ENCODE measurements at places on chromosomes 4 and X.

- no peak for DNase-seq
Measured at GRCh38 chrX:51893931-51894696, 691 bp downstream of the MAGED1 start.

- peak; percentile 29 for DNase-seq
Measured at GRCh38 chr4:3193531-3194203, 55.3 kb upstream of the MSANTD1 start.

GRCh38 chrX:3962511-3963311 lies 249.3 kb upstream of the PRKX start:
- peak; percentile 52 for DNase-seq

DNA sequence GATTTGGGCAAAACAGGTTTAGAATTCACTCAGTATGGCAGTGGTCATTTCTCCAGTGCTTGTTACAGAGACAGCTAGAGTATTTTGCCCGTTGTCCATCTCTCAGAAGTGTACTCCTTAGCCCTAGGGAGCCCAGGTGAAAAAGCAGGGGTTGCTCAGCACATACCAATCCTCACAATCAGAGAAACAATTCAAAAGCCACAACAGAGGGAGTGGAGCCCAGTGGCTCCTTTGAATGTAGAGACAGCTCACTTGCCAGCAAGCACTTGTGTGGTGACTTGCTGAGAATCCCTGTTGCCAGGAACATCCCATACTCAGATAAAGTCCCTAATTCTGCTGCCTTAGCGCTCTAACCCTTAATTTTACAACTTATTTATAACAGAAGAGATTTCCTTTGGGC lies 1488.3 kb downstream of the RPA4 start:
- no peak for DNase-seq

- DNase-seq: no peak
Measured at GRCh38 chr4:177796841-177797240, 354.6 kb upstream of the AGA start.

DNA sequence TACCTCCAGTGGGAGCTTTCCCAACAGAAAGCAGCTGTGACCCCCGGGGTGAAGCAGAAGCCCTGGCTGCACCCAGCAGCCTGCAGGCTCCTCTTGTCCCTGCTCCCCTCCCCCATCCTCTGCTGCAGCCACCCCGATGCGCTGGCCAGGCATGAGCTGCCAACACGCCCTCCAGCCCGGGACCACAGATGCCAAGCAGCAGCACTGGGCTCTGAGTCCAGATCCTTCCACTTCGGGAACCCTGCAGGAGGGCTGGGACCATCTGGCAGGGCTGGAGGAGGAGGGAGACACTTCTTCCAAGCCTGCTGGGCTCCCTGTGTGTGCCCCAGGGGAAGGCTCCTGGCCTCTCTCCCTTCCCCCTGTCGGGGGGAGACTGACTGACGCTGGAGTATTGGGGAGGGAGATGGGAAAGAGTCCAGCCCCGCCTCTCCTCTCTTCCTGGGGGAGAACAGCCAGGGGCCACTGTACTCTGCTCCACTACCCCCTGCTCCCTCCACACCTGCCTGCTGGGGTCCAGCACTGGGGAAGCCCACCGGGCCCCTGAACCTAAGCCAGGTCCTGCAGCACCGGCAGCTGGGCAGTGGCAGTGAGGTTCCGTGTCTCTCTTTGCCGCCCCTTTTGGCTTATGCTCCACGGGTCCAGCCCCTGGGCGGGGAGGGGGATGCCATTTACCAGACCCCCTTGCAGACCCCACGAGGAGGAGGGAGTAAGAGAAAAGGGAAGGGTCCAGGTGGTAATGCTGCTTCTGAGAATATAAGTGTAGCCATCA lies 55.7 kb downstream of the PPP2R2C start:
- DNase-seq: no peak

GRCh38 chr4:100708776-100709175 lies 191.0 kb upstream of the EMCN start:
- DNase-seq: peak; percentile 91

DNA sequence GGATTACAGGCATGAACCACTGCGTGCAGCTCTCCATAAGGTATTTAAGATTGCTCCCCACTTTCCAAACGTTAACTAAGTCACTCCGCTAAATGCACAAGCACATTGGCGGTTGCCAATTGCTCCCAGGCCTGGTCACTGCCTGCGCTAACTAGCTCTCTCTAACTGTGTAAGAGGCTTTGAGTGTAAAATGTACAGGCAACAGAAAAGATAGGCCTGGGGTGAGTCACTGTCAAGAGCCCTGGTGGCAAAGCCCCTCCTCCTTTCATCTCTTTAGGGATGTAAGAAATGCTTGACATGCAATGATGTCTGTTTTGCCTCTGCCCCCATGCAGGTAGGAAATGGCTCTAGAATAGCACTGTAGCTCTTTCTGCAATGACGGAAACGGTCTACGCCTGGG lies 329.7 kb upstream of the GATB start:
- DNase-seq: no peak

GRCh38 chr4:41052287-41052686 lies 162.1 kb downstream of the APBB2 start:
- DNase-seq: no peak

- DNase-seq: no peak
Measured at GRCh38 chrX:47637546-47638195, 7.9 kb upstream of the CFP start.

DNA sequence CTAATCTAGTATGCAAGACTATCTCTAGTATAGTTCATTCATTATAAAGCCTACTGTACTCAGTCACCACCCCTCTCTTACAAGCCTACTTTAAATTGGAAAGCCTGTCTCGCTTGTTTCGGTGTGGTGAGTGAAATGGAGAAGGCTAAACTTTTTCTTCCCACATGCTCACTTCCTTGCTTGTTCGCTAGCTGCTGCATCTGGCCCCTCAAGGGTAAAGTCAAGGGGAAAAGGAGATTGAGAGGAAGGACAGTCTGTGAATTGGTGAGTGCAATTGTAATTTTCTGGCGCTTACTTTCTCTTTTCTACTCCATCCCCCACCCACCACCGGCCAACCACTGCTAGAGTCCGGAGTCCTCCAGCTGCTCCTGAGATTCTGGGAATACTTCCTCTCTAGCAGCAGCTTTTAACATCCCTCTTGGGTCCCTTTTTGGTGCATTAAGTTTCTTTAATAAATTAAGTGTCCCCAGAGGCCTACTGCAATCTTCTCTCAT lies 12.1 kb upstream of the ARAP2 start:
- no peak for DNase-seq

DNA sequence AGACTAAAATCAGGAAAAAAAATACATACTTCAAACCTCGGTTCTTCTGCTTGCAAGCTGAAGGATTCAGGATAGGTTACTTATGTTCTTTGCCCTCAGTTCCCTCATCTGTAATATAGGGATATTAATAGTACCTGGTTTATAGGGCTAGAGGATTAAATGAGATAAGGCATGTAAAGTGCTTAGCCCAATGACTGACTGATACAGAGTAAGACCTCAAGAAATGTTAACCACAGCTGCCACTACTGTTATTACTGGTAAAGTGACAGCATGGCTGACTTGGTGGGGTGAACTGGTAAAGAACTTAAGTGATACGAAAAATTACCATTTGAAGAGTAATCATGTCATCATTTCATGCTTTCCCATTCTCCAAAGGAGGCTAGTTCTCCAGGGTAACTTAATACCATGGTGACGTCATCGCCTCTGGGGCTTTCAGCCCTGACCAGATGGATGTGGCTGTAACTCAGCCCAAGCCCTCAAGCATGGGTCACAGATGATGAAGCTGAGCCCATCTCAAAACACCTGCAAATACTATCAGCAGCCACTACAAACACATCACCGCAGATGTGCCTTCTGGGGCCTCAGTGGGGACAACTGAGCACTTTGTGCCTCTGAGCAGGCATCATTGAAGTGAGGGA lies 44.5 kb upstream of the SCML1 start:
- no peak for DNase-seq

DNA sequence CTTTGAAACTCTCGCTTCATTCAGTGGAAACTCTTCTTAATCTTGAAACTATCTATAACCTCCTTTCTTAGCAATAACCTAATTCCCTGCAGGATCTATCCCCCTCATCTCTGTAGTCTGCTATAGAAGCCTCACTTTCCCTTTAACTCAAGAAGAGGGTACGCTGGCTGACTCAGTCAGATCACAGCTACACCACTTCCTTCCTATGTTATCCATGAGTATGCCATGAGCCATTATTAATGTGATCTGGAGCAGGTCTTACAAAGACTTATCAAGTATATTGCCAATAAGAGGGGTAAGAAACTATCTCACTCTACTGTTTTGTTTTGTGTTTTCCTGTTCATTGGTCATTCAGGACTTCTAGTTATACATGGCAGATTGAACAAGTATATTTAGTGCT lies 165.3 kb downstream of the PJA1 start:
- DNase-seq: no peak

DNA sequence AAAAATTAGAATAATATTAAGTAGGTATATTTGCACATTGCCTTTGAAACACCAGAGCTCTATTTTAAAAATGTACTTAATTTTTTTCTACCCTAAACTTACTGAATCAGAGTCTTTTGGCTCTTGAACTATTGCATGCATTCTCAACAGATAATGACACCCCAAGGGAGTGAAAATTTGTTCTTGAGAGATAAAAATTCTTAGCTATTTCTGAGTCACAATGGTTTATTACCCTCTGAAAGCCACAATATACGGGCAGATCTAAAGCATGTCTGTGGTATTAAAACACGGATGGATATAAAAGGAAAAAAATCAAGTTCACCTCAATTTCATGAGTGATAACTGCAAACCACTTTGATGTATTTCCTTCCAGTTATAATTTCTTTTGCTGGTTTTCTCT lies 636.3 kb upstream of the FTHL17 start:
- no peak for DNase-seq

- DNase-seq: no peak
Measured at GRCh38 chr4:5750052-5750945, 39.3 kb downstream of the EVC start.

DNA sequence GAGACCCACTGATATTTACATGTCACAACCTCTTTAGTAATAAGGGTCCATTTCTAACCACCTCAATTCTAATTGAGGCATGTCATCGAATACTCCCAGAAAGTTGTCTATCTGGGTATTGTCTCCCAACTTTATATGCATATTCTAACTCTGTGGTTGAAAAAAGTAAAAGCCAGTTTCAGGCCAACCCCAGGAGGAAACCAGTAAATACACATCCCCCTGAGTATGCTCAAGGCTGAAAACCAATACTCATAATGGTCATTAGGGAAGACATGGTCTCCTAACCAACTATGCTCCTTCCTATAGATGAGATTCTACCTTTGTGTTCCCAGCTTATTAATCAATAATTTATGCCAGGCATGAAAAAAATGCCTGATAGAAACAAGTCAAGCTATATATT lies 96.6 kb downstream of the SH3KBP1 start:
- DNase-seq: no peak

DNA sequence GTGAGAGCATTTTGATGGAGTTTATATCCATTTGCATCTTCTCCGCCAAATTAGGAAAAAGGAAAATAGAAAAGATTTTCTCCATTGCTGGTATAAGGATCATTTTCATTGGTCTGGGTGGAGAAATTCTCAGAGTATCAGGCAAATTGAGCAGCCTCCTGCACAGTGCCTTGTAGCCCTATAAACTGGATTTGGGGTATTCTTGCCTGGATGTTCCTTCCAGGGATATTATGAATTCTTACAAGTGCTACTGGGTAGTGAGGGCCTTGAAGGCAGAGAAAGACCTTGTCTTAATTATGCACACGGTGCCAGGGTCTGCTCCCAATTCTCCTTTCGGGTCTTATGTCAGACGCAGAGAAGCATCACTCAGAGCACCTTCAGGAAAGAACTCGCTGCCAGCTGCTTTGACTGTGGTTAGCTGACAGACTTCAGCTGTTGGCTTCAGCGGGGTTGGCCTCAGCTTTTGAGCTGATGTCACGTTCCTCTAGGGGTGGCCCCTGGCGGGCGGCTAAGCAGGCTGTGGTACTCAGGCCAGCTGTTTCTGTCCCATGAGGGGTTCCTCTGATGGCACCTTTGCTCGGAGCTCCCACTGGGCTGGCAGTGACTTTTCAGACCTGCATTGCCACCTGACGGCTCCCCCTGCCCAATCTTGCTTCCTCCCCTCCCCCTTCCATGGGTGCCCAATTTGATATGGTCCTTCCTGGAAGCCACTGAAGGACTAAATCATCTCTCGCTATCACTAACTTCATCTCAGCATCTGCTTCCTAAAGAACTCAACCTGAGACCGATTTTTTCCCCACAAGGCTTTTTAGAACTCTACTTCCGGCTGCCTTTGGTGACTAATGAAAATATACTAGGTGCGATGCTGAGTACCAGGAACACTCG lies 519.5 kb downstream of the BCOR start:
- DNase-seq: peak; percentile 20

- no peak for DNase-seq
Measured at GRCh38 chr4:119537586-119537985, 91.0 kb downstream of the PDE5A start.

Measured in NCI-H526 treated with DMSO at 0.1 percent for 48 hours (cell line).